ENCODE measurements at places on chromosomes 16 and 17.
A peak's percentile ranks its signal among the peaks of the same experiment; 100 is the strongest.

DNA sequence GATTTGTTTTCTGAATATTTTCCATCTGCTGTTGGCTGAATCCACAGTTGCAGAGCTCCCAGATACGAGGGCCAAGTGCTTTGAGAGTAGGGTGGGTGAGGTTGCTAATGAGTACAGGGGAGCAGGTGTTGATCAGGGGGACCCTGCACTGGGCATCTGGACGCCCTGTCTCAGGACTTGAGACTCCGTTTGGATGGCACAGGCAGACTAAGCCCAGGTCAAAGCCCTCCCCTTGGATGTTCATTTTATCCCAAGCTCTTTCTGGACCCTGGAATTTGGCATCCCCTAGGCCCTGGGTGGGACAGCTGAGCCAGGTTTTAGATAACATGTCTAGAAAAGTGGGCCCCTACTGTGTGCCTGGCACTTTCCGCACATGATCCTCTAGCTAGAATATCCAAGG, 12.1 kb downstream of the USP6 start:
- no peak for DNase-seq

DNA sequence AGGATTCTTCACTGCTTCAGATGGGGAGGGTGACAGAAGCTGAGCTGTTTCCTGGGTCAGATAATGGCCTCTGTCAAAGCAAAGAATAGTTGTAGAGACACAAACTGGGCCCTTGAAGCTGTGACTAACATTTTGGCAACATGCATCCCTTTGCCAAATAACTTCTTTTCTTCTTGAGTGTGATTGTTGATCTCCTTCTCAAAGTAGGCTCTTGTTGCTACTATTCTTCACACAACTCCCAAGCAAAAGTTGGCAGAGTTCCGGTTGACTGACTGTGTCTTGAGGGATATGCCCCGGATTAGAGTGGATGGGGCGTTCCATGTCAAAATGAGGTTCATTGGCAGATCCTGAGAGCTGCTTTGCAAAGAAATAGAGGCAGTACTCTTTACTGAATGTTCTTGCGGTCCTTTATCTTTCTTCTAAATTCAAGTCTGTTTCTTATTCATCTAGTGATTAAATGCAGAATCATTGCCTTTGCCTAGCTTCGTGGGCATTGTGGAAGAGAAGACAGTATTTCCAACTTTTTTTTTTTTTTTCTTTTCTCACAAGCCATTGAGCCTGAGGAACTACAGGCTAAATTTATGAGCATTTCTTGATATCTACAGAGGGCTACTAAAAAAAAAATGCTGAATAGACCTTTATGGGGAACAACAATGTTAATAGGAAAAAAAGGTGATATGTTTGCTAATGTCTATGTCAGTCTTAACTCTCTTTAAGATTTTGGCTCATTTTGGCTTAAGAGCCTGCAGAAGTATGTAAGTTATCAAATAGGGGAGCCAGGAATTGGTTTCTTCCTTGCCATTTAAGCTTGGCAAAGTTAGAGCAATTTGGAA, 5.8 kb downstream of the WIPF2 start:
- no peak for DNase-seq

DNA sequence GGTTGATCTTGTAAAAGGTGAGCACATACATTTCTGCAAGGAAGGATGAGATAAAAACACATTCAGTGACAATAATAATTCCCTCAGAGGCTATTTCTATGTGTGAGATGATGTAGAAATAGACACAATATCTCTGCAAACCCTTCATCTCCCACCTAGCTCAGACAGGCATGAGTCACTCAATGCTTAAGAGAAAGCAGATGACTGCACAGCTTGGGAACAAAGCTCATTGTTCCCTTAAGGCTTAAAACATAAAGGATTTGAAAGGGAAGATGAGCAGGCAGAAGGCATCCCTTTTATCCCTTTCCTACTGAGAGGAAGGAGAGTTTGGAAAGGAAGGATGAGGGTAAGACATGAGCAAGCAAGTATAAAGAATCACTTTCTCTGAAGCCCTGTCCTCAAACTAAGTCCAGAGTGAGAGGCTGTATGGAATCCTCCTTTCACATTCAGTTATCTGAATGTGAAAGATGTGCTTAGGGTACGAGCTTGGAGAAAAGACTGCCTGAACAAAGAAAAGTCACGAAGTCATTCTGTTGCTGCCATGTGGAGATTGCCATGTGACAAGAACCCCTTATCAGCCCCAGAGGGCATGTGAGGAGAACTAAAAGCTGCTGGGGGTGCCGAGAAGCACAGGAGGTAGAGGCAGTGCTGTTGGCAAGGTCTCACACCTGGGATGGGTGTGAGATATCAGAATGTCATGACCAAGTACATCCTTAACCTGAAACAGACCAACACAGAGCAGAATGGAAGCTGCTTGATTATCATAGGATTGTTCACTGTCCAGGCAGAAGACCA, 58.2 kb downstream of the CNTNAP4 start:
- DNase-seq: no peak

DNA sequence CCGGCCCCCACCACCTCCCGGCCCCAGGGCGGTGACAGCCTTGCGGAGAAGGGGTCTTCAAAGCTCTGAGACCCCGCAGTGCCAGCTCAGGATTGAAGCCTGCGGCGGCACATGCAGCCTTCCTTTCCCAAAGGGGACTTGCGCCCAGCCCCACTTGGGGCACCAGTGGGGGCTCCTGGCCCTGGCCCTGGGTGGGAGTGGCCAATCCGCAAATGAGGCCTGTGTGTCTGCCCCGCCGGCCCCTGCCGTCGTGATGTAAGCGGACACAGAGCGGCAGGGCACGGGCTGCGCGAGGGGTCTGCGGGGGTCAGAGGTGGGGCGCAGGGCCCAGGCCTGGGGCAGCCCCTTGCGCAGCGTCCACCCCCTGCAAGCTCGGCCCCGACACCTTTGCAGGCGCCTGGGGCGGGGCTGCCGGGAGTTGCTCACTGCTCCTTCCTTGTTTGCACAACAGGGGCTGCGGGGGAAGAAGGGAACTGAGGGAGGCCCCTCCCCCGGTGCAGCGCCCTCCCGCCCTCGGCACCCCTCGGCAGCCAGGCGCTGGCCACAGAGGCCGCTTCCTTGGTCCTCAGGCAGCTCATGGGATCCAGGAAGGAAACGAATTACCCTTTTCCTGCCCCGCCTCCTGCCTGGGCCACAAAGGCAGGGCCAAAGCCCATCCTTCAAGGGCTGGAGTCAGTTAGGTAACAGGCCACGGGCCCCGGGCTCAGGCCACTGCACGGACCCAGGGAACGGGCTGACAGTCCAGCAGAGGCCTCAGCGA, 2.9 kb downstream of the SLC16A3 start:
- DNase-seq: no peak

GRCh38 chr17:76791053-76791980, 53.4 kb downstream of the MFSD11 start:
- DNase-seq: peak; percentile 15

DNA sequence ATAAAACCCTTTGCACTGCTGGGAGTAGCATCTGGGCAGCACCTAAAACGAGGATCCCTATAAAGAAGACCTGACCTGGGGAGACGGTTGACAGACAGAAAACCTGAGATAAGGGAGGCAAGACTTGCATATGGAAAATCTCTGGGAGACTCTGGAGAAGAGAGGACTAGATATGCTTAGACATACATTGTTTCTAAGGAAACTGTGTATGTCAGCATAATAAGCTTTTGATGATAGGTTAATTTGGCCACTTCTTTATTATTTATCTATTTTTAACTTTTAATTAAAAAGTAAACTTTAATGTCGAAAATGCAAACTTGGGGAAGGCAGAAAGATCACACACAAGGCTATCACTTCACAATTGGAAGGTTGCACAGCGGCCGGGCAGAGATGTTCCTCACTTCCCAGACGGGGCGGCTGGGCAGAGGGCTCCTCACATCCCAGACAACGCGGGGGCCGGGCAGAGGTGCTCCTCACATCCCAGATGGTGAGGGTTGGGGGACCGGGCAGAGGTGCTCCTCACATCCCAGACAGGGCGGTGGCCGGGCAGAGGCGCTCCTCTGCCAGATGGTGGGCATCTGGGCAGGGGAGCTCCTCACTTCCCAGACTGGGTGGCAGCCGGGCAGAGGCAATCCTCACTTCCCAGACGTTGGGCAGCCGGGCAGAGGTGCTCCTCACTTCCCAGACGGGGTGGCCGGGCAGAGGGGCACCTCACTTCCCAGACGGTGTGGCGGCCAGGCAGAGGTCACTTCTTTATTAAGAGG, 64.3 kb upstream of the HS3ST3A1 start:
- no peak for DNase-seq

DNA sequence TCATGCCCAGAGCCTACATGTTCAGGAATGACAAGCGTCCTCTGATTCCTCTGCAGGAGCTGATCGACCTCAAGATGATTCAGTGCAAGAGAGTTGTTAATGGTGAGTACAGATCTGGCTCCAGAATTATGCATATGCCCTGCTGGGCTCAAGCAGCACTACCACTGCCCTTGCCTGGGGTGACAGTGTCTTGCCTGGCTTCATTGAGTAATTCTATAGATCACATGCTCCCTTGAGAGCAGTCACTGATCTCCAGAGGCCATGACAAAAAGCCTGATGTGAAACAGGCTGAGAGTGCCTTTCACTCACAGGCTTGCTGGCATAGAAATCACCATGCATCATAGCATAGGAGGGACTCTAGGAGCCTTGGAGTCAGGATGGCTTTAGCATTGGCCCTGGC, 26.4 kb downstream of the DUS2 start:
- DNase-seq: no peak

- DNase-seq: no peak
Observed at GRCh38 chr17:66941249-66941648, 23.3 kb upstream of the CACNG4 start.

DNA sequence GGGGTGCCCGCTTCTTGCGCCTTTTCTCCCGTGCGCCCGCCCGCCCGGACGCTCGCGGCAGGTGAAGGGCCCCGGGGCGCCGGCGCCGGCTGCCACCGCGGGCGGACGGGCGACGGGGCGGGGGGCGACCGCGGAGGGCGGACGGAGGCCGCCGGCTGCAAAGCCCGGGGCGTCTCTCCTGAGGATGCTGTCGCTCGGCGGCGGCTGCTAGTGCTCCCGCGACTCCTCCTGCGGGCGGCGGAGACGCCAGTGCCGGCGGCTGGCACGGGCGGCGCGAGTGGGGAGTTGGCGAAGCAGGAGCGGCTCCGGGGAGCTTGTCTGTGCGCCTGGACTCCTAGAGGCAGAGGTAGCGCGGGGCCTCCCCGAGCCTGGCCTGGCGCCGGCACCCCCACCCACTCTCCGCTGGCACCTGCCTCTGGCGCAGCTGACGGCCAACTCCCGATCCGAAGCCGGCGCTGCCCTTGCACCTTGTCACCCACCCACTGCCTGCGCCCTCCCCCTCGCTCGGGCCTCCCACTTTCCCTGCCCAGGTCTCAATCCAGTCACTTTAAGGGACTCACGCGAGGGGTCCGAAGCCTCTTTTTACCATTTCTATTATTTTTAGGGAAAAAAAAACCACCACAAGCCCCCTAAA, at the start of gene FAM20A:
TSS of gene FAM20A (minus strand) at position 437 of the 634 bp plus-strand sequence. CDS start 701 bp downstream, outside the sequence.
- no peak for DNase-seq

GRCh38 chr17:69581061-69581961, 166.8 kb downstream of the MAP2K6 start:
- DNase-seq: peak; percentile 9

GRCh38 chr17:29212681-29213121, 32.5 kb upstream of the MYO18A start:
- no peak for DNase-seq

- no peak for DNase-seq
Observed at GRCh38 chr16:70786020-70786755, 14.8 kb downstream of the VAC14 start.

DNA sequence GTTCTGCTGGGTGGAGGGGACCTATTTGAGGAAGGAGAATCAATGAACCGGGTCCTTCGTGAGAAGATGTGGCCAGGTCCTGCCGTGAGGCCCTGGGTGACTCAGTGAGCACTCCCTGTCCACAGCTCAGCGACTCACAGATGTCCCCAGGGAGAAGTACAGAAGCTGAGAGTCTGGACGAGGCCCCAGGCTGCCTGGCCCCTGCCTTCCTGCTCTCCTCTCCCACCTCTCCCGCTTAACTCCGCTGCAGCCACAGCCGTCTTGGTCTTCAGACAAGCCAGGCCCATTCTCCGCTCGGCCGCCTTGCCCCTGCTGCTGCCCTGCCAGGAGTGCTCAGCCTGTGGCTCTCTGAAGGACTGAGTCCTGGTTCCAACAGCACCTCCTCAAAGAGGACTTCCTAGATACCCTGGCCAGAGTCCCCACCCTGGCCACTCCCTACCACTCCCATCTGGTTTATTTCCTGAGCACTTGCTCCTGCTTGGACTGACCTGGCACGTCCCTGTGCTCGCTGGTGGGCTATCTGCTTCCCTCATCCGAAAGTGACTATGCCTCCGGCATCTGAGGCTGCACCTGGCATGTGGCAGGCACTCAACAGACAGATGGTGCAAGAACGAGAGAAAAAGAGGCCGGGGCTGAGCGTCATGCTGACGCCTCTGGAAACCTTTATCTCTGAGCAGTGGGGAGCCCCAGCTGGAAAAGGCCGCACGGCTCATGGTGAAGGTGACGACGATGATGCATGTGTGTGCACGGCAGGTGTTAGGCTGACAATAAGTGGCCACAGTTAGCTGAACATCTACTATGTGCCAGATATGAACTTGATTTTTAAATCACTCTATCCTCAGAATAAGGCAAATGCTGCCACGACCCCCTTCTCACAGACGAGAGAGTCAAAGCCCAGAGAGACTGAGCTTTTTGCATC, 9.2 kb upstream of the TNFRSF13B start:
- DNase-seq: peak; percentile 63

Measured in GM18507 (cell line).